ENCODE measurements at places on chromosomes 6 and 20. TPM values are rescaled to one million over a fixed set of nuclear protein-coding genes. Genes with fewer than 3 reads are reported as not detected.

DNA sequence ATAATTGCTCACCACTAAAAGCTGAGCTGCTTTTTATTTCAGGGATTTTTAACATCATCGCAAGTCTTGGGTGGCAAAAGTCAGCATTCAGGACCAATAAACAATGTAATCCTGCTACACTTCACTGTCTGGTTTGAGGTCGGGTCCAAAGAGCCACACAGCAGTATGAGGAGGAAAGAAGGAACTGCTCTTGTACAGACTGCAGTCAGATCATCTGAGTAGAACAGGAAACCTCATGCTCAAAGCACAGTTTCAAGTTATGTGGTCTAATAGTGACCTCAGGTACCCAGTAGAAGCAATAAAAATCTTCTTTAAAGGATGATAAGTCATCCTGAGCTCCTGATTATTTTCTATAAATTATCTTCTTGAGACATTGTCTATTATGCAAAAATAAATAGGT, 211.4 kb downstream of the FUT9 start:
- no peak for DNase-seq

The RBM24 gene
- total RNA-seq, result 30.3 TPM

The HLA-DQB2 gene
- total RNA-seq, result not detected

The GCNT2 gene
- 27.3 TPM for total RNA-seq

DNA sequence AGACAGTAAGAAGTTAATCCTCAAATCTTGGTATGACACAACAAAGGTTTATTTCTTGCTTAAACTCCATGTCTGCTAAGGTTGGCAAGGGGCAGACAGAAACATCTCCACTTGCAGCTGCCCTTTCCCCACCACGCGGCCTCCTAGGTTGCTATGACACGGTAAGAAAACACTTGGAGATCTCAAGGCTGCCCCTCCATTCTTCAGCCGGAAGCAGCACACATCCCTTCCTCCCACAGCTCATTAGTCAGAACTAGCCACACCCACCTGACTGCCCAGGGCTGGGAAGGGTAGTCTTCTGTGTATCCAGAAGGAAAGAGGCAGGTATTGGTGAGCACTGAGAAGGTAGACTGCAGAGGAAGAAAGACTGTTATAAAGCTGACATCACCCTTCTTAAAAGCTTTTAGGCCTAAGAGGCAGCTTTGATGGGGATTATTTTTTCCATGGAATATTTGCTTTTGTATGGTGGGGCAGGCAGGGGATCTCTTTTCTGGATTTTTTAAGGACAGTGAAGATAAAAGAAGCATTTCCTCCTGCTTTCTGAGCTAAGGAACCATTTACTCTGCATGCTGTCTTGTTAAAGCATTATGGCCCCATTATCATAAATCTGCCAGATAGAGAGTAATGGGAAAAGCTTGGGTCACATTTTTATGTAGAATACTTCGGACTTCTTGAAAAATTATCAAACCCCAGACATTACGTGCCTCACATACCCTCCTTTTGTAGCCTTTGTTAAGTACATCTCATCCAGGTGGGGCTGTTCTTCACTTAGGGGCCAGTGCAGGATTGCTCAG, 41.6 kb downstream of the MRAP2 start:
- no peak for DNase-seq

The PERP gene
- 42.4 TPM for total RNA-seq
